NCI-H2107 (cell line): ENCODE measurements at places on chromosomes 11 and 22.
A peak's percentile ranks its signal among the peaks of the same experiment; 100 is the strongest.

GRCh38 chr11:108758458-108758857 lies 93.6 kb downstream of the DDX10 start:
- DNase-seq: no peak

GRCh38 chr22:49740242-49740641 lies 87.4 kb downstream of the BRD1 start:
- DNase-seq: no peak

GRCh38 chr22:47776329-47776728 lies 1013.9 kb downstream of the TBC1D22A start:
- no peak for DNase-seq

DNA sequence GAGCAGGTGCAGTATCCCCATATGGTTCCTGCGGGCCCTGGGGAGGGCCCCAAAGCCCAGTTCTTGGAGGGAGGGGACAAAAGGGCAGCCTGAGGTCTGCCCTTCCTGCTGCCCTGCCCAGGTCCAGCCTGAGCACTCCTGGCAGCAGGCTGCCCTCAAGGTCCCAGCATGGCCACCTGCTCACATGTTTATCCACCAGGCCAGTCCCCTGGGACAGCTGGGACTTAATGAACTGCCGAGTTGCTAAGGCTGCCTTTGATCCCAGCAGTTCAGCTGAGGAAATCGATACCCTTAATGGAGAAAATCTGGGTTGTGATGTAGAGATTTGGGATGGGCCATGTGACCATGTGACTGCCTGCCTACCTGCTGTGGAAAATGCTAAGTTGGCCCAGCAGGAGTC lies 146.2 kb downstream of the TRIM29 start:
- peak; percentile 26 for DNase-seq

- DNase-seq: no peak
Observed at GRCh38 chr22:49044776-49045175, 782.9 kb downstream of the BRD1 start.

- no peak for DNase-seq
Observed at GRCh38 chr11:115984228-115984627, 480.0 kb upstream of the CADM1 start.

DNA sequence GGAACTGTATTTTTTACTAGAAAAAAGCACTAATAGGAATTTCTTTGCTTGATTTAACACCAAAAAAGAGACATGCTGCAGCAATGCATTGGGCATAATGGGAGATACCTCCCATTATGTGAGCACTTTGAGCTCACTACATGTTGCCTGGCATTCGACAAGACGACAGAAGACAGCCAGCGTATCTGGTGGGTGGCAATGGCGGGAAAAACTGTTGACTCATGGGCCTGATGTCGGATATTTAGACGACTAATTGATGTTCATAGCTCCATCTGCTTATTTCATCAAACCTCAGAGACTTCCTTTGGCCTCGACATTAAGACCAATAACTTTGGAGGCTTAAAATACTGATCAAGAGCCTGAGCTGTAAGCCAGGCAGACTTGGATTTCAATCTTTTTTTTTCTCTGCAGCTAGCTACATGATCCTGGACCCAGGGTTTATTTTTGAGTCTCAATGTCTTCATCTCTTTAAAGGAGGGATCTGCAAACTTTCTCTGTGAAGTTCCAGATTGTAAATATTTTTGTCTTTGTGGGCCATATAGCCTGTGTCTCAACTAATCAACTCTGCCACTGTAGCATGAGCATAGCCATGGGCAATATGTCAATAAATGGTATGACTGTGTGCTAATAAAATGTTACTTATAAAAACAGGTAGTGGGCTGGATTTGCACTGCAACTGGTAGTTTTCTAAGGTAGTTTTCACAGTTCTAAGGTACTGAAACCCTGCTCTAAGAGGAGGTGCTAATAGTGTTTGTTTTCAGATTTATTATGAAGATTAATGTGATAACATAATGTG lies 375.1 kb downstream of the METTL15 start:
- no peak for DNase-seq

- no peak for DNase-seq
Observed at GRCh38 chr22:31328544-31328960, 17.6 kb downstream of the PATZ1 start.

DNA sequence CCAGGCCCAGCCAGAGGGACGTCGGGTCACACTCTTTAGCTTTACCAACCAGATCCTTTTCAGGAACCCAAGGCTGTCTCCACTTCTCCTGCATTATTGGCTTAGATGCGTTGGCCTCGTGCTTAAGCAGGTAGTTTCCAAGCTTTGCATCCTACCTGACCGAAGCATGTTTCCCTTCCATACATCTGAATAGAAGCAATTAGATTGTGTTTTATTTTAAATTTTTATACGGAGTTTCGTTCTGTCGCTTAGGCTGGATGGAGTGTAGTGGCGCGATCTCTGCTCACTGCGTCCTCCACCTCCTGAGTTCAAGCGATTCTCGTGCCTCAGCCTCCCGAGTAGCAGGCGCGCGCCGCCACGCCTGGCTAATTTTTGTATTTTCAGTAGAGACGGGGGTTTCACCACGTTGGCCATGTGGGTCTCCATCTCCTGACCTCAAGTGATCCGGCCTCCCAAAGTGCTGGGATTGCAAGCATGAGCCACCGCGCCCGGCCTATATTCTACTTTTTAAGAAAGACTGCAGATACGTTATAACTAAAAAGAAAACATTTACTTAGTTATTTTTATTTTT lies 677 bp downstream of the DYNC2H1 start:
- DNase-seq: no peak

- DNase-seq: peak; percentile 56
Observed at GRCh38 chr22:17808693-17809403, 34.6 kb upstream of the BID start.

- DNase-seq: no peak
Observed at GRCh38 chr11:111944139-111944538, 7.0 kb downstream of the DIXDC1 start.
